ENCODE measurements at places on chromosomes 1 and 21.

DNA sequence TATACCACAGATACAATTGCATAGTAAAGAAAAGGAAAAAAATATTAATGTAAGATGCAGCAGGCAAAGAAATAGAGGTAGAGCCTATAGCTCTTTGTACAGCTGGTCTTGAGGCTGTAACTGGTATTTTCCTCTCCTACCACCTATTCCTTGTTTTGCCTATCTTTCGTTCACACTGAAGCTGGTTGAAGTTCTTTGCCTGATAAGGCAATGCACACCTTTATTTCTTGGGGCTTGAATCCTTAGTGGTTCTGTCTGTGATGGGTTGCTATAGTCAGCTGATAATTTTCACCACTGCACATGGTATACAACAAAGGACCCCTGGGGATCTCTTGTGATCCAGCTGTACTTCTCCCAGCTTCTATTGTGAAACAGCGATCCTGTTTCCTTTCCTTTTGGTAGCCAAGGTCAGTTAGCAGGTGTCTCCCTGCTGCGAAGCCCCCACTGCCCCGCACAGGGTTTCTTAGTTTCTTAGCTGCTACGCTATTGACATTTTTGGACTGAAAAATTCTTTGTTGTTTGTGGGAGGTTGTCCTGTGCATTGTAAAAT is 9.9 kb upstream of the TSNAX start:
- DNase-seq = no peak

GRCh38 chr1:52551507-52552235 is 1.2 kb downstream of the TUT4 start:
- DNase-seq = peak; percentile 53

- DNase-seq = no peak
These were observed 20.5 kb downstream of the PLEKHM2 start for GRCh38 chr1:15704526-15705183.

GRCh38 chr1:151612501-151613281 is 841 bp downstream of the SNX27 start:
- DNase-seq = peak; percentile 19

DNA sequence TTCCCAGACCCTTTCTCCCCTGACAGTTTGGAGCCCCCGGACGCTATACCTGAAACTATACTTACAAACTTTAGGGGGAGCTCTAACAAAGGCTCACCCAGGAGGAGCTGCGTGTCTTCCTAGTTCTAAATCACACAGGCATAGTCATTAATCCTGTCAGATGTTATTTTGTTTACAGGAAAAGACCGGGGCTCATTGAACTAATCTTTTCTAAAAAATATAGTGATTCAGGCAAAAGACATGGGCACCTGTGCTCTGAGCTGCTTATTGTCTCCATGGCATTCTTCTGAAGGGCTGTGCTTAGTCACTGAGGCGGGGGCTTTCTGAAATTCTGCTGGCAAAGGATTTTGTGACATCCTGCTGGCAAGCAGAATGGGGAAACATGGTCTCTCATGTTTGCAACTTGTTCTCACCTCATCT is 1577.0 kb downstream of the NCAM2 start:
- no peak for DNase-seq

- DNase-seq = no peak
These were observed 20.4 kb upstream of the PADI2 start for GRCh38 chr1:17139637-17140036.

- DNase-seq = no peak
These were observed 26.6 kb downstream of the S100A10 start for GRCh38 chr1:151967091-151967490.

DNA sequence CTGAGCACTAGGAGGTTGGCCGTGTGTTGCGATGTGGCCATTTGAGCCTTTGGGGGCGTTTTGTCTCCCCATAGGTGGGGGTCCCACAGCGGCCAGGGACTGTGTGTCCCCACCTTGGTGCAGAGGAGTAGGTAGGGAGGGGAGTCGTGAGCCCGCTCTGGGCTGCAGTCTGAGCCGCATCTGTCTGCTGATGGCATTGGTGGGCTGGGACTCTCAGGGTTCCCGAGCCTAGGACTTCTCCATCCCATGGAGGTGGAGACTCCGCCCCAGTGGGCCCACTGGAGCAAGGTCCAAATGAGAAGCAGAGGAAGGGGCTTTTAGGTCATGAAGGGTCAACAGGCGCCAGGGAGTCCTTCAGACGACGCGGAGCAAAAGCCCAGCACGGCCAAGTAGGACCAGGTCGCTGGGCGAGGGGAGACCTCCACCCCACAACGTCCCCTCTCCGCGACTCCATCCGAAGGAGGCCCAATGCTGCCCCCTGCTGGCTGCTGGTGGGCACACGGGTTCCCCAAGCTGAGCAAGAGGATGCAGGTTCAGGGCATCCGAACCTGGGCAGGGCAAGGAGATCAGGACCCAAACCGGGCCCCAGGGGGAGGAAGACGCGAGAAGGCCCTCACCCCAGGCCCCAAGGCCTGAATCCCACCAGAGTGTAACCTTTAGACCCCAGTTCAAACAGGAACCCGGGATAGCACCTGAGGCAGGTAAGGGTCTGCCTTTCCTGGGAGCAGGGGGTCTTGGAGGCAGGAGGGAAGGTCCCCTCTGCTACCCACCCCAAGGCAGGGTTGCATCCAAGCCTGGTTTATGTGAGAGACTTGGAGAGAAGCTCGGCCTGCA is 14.9 kb downstream of the TTC34 start:
- peak; percentile 6 for DNase-seq

DNA sequence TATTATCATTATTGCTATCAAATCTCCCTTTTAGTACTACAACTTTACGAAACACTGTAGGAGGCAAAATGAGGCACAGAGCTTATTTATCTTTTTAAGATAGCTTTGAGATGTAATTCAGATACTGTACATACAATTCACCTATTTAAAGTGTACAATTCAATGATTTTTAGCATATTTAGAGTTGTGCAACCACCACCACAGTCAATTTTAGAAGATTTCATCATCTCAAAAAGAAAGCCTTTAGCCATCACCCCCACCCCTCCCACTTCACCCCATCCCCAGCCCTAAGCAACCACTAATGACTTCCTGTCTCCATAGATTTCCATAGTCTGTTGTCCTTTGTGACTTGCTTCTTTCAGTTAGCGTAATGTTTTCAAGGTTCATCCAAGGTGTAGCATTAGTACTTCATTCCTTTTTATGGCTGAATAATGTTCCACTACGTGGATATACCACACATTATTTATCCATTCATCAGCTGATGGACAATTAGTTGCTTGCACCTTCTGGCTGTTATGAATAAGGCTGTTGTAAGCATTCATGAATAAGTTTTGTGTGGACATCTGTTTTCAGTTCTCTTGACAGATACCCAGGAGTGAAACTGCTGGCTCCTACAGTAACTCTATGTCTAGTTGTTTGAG is 9.4 kb upstream of the CAPN9 start:
- no peak for DNase-seq

DNA sequence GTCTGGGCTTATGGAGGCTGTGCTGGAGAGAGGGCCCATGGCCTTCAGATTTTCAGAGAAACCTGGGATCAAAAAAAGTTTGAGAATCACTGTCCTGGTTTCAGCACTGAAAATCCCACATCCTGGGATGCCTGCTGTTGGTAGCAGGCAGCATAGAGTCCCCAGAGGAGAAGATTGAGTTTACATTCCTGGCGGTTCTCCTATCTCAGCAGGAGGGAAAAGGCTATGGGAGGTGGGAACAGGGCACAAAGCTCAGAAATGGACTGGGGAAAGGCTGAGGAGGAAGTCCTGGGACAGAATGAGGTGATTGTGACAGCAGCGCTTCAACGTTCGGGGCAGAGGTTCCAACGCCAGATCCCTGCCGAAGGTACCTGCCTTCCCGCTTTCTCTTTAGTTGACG is 103.4 kb downstream of the ETS2 start:
- DNase-seq = peak; percentile 78

Measured in fibroblast of skin of scalp (primary cell).